H54 (cell line): ENCODE measurements at places on chromosomes 11 and 22.

- DNase-seq, result no peak
Observed at GRCh38 chr22:31346733-31347250, 646 bp upstream of the PATZ1 start.

DNA sequence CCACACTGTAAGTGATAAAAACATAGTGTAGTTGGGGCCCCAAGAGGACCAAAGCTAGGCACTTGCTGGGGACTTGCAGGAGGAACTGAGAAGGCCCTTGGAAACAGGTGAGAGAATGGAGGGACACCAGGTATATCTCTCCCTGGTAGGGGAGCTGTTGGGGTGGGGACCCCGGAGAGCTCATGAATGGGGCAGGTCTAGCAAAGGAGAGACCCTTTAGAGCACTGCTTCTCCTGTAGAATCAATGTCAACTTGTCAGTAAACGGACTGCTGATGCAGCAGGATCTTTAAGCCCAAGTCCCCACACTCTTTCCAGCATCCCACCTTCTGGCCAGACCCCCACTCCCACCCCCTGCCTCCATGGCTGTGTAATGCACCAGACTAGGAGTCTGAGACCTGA is 109.6 kb upstream of the THY1 start:
- DNase-seq, result no peak

- DNase-seq, result no peak
Observed at GRCh38 chr11:2909133-2909902, 19.9 kb downstream of the PHLDA2 start.

- peak; percentile 79 for DNase-seq
Observed at GRCh38 chr11:47204637-47204989, 10.2 kb upstream of the DDB2 start.

GRCh38 chr22:39472570-39473556 is 16.1 kb downstream of the MGAT3 start:
- DNase-seq, result no peak

DNA sequence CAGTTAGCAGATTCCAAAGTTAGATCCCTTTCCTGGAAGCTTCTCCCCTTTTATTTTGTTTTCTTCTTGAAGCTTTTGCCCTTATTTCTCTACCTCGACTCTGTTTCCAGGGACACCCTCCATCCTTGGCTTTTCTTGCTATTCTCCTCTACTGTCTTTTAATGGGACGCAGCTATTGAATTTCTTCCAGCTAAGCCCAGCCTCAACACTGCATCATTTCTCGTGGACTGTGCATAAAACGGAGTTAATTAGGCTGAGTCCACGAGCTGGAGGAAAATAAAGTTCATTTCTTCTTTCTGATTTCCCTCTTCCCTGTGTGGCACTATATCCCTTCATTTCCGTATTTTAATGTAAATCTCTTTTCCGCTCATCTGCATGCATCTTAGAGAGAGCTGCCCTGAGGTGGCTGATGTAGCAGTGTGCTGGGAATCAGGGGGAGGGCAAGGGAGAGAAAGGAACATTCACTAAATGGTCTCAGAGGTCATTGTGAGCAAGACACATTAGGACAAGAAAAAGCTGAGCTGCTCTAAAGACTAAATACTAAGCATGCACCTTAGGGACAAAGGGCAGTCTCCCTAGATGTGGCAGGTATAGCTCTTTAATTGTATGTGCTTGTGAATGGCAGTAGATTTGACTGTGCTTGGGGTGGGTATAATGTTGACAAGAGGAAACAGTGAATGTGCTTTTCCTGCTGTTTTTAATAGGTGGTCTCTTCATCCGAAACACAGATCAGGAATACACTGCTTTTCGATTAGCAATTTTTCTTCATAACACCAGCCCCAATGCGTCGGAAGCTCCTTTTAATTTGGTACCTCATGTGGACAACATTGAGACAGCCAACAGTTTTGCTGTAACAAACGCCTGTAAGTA is 1.9 kb downstream of the GRIA4 start:
- no peak for DNase-seq

DNA sequence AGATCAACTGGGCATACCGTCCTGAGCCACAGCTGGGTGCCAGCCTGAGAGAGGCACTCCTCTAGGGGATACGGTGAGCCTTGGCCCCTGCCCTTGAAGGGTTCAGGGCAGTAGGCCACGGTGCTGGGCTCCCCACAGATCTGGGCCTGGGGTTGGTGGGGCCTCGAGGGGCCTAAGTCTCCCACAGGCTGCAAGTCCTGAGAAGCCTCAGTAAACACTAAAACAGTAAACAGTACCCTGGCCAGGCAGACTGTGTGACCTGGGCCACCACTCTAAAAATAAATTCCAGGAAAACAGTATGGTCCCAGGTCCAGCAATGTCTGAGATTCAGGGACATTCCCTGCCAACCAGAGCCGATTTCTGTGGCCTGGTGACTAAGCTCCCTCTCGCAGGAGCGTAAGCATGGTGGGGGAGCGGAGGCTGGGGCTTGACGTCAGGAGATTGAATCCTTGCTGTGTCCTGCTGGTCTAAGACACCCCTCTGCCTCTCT is 2.3 kb upstream of the RHOD start:
- DNase-seq, result peak; percentile 97
